SIG-M5 (cell line): ENCODE measurements at places on chromosomes 7 and 10.

- DNase-seq, result no peak
These were observed 309.7 kb downstream of the CSTF2T start for GRCh38 chr10:51389415-51390321.

GRCh38 chr10:132296666-132297443 is 10.9 kb downstream of the STK32C start:
- no peak for DNase-seq

DNA sequence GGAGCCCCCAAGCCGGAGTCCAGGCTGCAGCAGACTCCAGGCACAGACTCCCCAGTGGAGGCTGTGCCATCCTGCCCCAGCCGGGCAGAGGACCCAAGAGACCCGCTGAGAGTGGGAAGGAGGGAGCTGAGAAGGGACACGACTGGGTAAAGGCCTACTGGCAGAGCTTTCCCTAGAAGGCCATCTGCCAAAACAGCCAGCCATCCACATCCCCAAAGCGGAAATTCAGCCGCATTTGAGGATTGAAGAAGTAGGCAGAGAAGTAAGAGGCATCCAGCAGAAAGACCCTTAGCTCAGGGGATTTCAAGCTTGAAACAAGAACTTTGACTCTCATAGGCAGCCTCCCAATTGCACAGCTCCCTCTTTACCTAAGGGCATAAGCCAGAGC is 857 bp downstream of the CPXM2 start:
- DNase-seq, result no peak

DNA sequence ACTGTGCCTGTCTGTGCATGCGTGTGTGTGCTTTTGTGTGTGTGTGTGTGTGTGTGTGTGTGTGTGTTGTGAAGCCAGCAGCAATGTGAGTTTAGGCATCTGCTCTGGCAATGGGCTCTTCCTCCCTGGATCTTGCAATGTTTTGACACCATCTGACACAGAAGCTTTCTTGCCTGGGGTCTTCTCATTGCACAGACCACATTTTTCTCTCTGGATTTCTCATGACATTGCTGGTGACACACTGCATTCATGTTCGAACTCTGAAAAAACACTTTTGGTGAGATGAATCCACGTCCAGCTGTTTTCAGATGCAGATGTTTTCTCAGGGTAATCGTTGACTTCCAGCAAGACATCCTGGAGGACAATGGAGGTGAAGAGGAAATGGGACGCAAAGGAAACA is 63.0 kb upstream of the FZD8 start:
- DNase-seq, result no peak

DNA sequence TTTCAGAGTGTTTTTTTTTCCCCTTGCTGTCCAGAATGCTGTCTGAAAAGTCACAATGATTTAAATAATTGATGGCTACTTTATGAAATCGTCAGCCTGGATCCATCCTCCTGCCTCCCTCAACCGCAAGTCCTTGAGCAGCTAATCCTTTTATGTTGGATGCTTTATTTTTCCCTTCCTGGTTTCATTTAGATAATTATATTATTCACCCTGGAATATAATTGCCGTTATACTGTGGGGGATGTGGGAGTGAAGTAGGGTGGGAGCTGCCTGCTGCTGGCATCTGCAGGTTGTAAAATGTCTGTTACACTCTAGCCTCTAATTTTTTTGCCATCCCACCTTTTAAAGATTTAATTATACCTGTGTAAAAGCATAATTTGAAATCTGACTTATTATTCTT is 290.5 kb upstream of the LRGUK start:
- DNase-seq, result no peak

- no peak for DNase-seq
These were observed 2.4 kb downstream of the UROS start for GRCh38 chr10:125820701-125821100.

DNA sequence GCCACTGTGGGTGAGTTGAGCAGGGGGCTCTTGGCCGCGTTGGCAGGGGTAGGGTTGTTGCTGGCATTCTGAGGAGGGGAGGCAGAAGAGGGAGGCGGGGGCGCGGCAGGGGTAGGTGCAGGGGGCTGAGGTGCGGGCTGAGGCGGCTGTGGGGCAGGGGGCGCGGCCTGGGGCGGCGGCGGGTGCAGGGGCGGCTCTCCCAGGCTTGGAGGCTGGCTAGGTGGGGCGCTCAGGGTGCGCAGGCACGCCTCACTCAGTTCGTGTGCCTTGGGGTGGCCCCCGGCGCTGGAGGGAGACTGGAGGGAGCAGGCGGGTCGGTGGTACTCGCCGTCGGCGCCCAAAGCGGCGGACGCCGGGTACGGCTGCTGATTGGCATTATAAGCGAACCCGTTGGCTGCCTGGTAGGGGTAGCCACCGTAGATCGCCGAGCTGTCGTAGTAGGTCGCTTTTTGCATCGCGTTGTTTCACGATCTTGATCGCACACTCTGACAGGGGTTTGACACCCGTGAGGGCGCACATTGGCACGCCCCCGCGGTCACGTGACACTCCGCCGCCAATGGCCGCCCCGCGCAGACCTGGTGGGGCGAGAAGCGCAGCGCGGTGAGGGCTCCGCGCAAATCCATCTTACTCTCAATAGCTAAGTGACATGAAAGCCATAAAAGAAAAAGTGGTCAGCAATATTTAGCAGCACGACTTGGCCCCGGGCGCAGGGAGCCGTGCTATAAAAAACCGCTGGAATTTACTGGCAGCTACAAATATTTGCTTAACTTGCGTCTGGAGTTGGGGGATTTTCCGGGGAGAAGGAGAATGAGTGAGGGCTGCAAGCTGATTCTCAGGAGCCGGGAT is 7.9 kb upstream of the HOXA2 start:
- no peak for DNase-seq

DNA sequence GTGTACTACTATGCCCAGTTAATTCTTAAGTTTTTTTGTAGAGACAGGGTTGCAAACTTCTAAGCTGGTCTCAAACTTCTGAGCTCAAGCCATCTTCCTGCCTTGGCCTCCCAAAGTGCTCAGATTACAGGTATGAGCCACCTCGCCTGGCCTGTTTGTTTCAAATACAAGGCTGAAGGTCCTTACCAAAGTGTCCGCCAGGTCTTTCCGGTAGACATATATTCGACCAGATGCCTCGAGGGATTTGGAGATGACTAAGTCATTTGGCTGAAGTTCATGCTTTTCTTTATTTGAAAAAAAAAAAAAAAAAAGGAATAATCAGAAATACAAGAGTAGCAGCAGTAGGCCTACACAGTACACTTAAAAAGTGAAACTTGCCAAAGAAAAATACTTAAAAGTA is 204.5 kb upstream of the CDCA7L start:
- DNase-seq, result no peak
